ENCODE measurements at places on chromosomes 13 and 19.

- DNase-seq = no peak
These were observed 2.9 kb downstream of the RASIP1 start for GRCh38 chr19:48737360-48737998.

GRCh38 chr19:11226716-11227166, 12.7 kb upstream of the ANGPTL8 start:
- no peak for DNase-seq

DNA sequence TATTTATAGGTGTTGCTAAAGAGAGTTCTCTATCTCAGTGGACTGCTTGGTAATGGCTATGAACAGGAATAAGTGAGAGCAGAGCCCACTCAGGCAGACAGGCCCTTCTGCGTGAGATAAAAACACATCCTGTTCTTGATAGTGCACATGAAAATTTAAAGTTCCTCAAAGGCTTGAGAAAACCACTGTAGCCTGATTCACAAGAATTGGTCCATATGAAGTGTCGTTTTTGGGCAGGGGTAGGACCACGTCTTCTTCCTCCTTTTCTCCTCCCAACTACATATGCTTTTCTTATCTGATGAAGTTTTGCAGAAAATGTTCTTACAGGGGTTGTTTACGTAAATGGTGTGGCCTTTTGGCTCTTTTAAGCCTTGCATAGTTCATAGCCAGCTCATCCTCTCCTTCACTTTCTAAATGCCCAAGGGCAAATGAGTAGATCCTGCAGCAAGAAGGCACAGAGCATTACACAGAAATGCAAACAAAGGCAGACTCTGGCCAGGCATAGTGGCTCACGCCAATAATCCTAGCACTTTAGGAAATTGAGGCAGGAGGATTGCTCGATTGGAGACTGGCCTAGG, 53.8 kb downstream of the RNF6 start:
- no peak for DNase-seq

- DNase-seq = no peak
These were observed 875.4 kb downstream of the SLITRK6 start for GRCh38 chr13:84923831-84924230.

DNA sequence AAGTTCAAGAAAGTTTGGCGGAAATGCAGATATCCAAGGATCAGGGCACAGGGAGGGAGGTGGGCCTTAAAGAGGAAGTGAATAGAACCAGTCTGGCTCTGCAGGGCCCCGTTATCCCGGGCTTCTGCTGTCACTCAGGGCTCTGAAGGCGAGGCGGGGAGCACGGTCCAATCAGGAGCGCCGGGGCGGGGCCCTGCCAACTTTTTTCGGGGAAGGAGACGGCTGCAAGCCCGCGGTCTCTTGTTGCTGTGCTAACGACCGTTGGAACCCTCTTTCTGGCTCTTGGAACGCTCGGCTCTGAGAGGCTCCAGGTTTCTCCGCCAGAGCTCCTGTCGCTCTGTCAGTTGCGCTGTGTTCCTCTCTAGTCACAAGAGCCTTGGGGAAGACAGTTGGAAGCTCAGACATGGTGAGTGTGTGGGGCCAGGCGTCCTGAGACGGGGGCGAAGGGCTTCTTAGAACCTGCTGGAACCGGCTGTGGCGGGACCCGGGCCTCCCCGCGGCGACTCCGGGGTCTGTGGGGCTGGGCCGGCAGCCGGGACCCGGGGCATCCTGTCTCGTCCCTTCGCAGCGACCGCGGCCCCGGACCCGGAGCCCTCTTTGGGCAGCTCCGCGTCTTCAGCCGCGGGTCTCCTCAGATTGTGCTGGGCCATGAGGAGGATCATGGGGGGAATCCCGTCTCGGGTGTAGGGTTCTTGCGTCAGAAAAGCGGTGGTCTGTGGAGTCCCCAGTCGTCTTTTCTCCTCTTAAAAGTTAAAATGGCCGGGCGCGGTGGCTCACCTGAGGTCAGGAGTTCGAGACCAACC, 27.7 kb downstream of the ZNF844 start:
- DNase-seq = no peak

GRCh38 chr19:40225440-40226305, 816 bp downstream of the CCNP start:
- DNase-seq = no peak

DNA sequence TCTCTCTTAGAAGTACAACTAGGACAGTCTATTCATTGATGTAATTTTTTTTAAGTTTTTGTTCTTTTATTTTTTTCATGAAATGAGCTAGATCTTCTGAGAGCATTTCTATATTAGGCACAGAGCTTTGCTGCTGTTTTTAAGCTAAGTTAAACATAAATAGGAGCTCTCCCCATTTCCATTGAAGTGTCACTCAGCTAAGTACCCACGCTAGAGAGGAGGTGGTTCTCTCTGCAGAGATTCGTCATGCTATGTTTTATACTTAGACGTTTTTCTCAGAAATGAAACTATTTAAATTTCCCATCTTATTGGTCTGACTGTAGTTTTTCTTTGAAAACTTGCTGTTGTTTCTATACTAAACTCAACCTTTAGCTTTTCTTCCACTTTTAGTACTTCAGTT, 271.5 kb downstream of the PCDH9 start:
- DNase-seq = no peak

DNA sequence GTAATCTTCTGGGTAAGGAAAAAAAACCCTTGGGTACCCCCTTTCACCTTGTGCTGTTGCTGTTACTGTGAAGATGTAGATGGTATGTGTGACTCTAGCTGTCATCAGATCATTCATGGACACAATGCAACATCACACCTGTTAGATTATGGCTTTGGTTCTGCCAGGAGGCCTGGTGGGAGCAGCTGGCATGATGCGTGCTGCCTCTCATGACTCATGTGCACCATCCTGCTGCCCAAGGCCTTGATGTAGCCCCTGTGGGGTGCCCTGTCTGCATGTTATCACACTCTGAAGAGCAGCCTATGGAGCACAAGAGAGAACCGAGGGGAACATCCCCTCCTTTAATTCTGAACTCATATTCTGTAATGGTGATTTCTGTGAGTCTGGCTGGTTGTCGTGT, 57.7 kb upstream of the TEX29 start:
- no peak for DNase-seq

GRCh38 chr19:40281381-40282208, 3.5 kb downstream of the AKT2 start:
- no peak for DNase-seq

DNA sequence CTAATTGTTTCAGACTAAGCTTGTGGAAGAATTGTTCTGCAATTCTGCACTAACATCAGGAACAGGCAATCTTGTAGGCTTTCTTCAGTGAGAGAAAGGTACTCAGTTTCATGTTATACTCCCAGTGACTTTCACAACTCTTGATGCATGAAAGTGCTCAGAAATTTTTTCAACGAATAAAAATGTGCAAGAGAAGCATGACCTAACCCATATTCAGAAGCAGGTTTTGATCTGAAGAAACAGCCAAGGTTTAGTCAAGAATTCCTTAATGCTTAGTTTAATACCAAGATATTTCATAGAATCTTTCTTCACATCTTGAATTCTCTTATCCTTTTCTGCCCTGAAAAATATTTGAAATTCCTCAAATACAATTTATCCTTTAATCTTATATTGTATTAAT, 197.2 kb upstream of the CSNK1A1L start:
- DNase-seq = no peak

DNA sequence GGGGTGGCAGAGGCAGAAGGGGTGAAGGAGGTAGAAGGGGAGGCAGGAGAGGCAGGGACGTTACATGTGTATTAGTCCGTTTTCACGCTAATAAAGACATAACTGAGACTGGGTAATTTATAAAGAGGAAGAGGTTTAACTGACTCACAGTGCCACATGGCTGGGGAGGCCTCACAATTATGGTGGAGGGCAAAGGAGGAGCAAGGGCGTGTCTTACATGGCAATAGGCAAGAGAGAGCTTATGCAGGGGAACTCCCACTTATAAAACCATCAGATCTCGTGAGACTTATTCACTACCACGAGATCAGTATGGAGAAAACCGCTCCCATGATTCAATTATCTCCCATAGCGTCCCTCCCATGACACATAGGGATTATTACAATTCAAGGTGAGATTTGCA, 19.0 kb upstream of the ACOD1 start:
- DNase-seq = no peak

DNA sequence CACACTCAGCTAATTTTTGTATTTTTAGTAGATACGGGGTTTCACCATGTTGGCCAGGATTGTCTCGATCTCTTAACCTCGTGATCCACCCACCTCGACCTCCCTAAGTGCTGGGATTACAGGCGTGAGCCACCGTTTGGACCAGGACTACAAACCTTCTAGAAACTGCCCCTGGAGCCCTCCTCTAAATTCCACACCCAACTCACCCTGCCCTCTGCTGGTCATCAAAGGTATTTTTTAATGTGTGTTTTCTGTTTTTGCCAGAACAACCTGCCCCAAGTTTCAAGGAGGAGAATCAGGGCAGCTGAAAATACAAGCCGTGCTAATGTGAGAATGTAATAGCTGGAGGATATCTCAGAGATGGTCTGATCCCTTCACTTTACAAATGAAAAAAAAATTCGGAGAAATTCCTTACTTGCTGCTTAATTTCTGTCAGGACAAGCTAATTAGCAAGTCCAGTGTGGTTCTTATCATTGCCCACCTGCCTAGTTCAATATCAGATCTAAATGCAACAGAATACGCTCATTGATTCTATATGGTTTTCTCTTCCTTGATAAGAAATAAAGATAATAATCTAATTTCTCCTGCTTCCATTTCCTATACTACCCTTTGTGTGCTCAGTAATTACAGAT, 4.1 kb downstream of the ATP8A2 start:
- DNase-seq = no peak

DNA sequence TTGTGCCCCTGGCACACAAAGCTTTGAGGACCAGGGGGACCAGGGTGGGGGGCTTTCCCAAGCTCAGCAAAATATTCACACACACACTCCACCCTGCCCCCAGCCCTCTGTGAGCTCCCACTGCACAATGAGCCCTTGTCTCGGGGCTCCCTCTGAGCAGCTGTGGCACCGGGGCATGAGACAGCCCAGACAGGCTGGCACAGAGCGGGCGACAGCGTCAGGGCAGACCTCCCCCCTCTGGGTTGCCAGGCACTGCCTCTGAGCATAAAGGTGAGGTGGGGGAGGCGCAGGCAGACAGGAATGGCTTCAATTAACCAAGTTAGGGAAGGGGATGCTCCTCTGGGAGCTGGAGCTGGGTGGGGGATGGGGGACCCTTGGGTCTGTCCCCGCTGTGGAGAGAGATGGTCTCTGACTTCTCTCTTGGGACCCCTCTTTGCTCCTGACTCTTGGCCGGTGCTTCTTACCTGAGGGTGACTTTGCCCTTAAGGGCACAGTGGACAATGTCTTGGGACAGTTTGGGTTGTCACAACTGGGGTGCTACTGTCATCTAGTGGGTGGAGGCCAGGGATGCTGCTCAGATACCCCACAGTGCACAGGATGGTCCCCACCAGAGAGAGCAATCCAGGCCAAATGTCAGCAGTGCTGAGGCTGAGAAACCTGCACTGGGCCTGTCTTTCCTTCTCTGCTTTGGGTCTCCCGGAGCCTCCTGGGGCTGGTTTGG, 30.3 kb downstream of the LYL1 start:
- no peak for DNase-seq

DNA sequence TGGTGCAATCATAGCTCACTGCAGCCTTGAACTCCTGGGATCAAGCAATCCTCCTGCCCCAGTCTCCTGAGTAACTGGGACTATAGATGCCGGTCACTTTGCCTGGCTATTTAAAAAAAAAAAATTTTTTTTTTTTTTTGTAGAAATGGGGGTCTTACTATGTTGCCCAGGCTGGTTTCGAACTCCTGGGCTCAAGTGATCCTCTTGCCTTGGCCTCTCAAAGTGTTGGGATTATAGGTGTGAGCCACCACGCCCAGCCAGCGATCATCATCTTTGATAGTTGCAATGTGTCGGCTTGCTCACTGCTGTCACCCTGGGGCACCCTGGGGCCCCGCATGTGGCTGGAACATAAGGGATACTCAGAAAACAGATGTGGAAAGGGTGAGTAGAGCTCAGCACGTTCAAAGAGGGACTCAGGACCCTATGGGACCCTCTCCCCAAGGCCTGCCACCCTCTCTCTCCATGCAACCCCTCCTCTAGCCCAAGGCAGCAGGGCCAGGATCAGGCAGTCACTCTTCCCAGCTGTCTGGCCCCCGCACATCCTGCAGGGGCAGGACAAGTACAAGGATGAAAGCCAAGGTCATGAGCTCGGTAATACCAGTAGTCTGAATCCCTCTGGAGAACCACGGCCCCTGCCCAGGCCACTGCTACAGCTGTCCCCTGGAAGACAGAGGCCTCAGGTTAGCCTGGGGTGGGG, 6.5 kb upstream of the CCL25 start:
- DNase-seq = no peak

DNA sequence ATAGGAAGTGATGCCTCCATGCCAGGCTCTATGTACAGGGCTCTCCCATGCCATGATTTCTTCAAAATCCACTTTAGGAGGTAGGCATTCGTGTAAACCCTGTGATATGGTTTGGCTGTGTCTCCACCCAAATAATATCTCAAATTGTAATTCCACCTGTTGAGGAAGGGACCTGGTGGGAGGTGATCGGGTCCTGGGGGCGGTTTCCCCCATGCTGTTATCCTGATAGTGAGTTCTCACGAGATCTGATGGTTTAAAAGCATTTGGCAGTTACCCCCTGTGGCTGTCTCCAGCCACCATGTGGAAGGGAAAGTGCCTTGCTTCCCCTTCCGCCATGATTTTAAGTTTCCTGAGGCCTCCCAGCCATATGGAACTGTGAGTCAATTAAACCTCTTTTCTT, 8.1 kb downstream of the SARS2 start:
- DNase-seq = no peak

DNA sequence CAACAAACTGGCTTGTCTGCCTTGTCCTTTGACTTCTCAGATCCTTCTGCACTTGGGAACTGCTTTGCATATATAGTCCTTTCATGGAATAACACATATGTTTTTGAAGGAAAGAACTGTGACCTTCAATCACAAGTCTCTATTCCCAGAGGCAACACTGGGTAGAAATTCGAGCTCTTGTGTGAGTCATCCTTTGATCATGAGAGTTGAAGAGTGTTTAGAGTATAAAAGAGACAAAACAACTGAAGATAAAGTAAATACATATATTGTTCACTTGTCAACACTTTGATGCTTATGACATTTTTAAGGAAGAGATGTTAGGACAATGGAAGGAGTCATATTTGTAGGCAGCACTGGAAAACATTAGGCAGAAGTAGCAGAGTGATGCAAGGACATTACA, 5.2 kb upstream of the OR7A5 start:
- no peak for DNase-seq

- DNase-seq = no peak
These were observed 9.9 kb downstream of the ZNF665 start for GRCh38 chr19:53183146-53183764.

DNA sequence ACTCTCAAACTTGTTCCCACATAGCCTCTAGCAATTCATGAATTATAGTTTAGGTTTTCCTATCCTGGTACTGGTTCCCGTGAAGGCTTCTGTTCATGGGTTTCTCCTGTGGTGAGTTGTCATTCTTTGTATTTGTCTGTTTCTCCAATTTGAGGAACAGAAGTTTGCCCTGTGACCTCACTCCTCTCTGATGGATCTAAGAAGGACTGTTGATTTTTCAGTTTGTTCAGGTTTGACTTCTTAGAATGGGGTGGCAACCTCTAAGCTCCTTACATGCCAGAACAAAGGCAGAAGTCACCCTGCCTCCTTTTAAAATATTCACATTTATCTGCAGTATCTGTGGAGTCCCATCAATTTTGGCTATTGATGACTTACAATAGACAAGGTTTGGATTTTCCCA, 354.0 kb downstream of the SPRY2 start:
- DNase-seq = no peak

GRCh38 chr13:78586706-78587105, 16.6 kb downstream of the POU4F1 start:
- DNase-seq = no peak
